ENCODE measurements at places on chromosomes 2 and 18. TPM values are rescaled to one million over a fixed set of nuclear protein-coding genes. Genes with fewer than 3 reads are reported as not detected.

Gene SGPP2
- total RNA-seq = 2.3 TPM

GRCh38 chr2:73110168-73111072 lies 2.3 kb downstream of the RAB11FIP5 start:
- DNase-seq = peak; percentile 52

GRCh38 chr2:29123617-29124349 lies 8.6 kb downstream of the CLIP4 start:
- no peak for DNase-seq

GRCh38 chr2:170113168-170113894 lies 64.6 kb upstream of the MYO3B start:
- DNase-seq = peak; percentile 50

Gene CHST9
- 6.2 TPM for total RNA-seq

- DNase-seq = peak; percentile 38
Measured at GRCh38 chr2:215949991-215950404, 63.4 kb downstream of the MREG start.

All from tongue (tissue), 3 donors.